ENCODE measurements at places on chromosomes 3 and 15.

- DNase-seq, result no peak
Measured at GRCh38 chr3:186359078-186359477, 3.0 kb downstream of the DGKG start.

DNA sequence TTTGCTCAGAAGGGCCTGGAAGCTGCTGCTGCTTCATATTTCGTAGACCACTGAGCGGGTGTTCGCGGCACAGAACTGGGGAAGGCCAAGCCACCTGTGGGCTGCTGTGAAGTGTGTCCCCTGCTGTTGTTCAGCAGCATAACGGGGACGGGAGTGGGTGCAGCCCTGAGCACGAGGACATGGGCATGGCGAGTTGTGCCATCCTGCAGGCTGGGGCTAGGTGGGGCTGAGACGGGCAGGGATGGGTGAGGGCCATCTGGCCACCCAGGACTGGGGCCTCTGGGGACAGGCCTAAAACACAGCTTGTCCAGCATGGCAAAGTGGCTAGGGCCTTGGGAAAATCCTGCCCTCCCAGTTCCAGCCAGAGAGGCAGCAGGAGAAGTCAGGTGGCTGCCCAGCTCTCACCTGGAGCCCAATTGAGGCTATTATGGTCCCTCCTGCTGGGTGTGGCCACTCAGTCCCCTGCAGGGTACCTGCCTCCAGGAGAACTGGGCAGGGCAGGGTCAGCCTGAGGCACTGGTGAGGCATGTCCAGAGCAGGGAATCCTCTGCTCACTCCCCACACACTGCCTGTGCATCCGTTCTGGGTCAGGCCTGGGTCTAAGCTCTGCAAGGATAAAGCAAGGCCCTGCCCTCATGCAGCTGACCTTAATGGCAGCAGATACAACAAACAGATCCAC is 29.5 kb downstream of the CFAP100 start:
- no peak for DNase-seq

GRCh38 chr3:136778865-136779264 is 26.7 kb upstream of the STAG1 start:
- DNase-seq, result no peak

DNA sequence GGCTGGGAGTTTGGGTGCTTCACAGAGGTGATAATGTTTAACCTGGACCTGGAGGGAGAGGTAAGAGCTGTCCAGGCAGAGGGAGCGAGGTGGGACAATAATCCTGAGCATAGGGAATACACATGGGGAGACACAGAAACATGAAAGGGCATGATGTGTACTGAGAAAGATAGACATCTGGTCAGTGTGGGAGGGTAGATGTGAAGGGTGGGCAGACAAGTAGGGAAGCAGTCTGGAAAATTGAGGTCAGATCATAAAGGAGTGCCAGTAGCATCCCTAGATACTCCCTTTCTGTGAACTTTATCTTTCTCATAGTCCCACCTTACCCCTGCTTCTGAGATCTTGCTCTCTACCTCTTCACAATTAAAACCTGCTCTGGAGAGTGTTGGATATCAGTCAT is 12.0 kb upstream of the GLCE start:
- no peak for DNase-seq

Data from NK-92 treated with Interleukin-12 subunit alpha and Interleukin-12 subunit beta, amount 100 ng/mL, for 24 hours (cell line).